Esophagus mucosa (tissue), 1 donor: ENCODE measurements at places on chromosomes 2 and 18. TPM values are rescaled to one million over a fixed set of nuclear protein-coding genes. Genes with fewer than 3 reads are reported as not detected.

DNA sequence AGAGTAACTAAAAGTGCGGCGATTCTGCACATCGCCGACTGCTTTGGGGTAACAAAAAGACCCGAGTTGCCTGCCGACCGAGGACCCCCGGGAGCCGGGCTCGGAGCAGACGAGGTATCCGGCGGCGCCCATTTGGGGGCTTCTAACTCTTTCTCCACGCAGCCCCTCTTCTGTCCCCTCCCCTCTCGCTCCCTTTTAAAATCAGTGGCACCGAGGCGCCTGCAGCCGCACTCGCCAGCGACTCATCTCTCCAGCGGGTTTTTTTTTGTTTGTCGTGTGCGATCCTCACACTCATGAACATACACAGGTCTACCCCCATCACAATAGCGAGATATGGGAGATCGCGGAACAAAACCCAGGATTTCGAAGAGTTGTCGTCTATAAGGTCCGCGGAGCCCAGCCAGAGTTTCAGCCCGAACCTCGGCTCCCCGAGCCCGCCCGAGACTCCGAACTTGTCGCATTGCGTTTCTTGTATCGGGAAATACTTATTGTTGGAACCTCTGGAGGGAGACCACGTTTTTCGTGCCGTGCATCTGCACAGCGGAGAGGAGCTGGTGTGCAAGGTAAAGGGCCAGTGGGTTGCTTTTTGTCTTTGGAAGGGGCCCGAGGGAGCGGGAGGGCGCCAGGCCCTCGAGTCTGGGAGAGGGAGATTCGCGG, 1.4 kb downstream of the TRIB2 start:
- no peak for ATAC-seq

GRCh38 chr18:54805571-54806334, 22.5 kb upstream of the RAB27B start:
- no peak for ATAC-seq

Gene DARS1
- total RNA-seq = 58.3 TPM

Gene METAP1D
- 3.5 TPM for total RNA-seq

- ATAC-seq = no peak
Observed at GRCh38 chr2:204591225-204591624, 46.0 kb downstream of the PARD3B start.

GRCh38 chr18:9321017-9321452, 13.5 kb upstream of the TWSG1 start:
- ATAC-seq = no peak

DNA sequence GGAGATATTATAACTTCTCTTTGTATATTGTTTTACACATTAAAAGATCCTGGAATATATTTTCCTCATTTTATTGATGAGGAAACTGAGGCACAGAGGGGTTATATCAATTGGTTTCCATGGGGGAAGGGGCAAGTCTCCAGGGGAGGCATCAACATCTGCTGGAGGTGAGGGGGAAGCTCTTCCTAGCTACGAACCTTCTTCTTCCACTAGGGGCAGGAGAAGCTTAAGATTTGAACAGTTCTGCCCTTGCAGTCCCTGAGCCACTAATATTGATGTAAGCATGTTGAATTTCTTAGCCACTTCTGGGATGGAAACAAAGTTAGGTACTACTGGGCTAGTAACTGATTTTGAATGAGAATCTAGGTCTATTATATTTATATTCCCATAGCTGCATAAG, 140.1 kb upstream of the AQP4 start:
- no peak for ATAC-seq

Gene CFAP221
- total RNA-seq = not detected

DNA sequence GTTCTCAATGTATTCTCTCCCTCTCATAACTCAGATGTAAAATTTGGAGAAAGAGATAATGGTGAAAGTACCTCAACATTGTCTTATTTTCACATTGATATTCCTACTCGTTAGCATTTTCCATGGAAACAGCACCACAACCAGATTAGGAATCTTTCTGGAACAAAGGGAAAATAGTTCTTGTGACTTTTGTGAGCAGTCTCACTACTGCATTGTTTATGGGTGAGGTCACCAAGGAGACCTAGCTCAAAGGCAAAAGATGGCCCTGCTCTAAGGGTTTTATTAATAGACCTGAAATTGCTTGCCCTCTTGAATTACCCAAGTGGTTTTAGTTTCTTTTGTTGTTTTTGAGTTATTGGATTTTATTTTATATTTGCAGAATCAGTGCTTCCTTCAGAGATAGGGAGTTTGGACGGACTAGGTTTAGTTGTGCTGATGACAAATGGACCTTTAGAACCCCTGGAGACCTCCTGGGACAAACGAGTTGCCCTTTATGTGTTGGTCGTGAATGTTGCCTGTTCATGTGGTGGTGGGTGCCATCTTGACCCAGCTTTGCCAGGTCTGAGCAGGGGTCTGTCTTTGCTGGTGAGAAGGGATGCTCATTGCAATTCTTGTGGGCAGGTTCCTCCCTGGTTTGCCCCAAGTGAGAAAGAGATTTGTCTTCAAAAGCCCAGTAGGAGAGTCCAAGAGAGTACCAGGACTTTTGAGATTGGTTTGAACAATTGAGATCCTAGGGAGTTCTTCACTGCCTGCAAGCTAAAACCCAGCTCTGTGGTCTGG, 58.1 kb downstream of the INPP4A start:
- ATAC-seq = no peak

DNA sequence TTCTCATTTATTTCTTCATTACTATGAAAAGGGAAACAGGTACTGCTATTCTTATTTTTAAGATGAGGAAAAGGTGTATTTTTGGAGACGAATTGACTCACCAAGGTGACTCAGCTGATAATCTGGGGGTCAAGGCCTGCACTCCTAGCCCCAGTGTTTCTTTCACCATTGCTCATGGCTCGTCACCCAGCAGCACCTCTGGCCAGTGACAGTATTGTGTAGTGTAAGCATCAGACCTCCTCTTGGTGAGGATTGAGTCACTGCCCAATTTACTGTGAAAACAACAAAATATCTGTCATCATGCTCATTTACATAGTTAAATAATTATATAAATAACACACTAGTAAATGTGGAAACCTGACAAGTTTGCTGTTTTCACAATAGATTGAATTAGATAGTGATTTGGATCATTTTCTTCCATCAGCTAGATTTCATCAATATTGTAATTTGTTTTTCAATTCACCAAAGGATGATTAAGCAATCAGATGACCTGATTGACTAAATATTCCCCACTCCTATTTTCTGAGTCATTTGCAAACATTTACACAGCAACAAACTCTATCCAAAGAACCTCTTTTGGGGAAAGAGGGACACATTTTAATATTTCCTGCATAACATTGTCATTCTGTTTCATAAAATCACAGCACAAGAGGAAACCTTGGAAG, 492.8 kb upstream of the RAB12 start:
- ATAC-seq = no peak

DNA sequence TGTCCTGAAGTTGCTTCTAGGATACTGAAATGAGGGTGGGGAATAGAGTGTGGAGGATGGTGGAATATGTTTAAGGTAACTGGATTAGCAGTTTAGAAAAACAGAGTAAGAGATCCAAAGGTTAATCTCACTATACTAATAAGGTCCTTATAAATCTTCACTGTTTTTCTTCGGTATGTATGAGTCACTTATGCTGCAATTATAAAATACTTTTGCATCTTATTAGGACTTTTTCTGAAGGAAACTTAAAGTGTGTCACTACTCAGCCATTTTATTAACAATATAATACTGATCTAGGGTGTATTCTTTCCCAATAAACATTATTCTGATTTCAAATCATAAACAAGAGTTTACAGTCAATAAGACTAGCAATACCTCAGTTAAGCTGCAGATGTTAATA, 182.3 kb downstream of the ZNF521 start:
- ATAC-seq = no peak

GRCh38 chr2:226185616-226186211, 613.9 kb downstream of the IRS1 start:
- ATAC-seq = no peak

Gene CD28
- 0.28 TPM for total RNA-seq

DNA sequence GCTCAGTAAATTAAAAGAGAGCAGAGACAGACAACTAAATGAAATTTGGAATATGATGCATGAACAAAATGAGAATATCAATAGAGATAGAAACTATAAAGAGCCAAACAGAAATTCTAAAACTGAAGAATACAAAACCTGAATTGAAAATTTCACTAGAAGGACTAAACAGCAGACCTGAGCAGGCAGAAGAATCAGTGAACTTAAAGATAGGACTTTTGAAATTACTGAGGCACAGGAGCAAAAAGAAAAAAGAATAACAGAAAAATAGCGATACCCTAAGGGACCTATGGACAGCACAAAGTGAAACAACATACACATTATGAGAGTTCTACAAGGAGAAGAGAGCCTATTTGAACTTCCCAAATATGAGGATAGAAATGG, 41.6 kb downstream of the UNC50 start:
- ATAC-seq = no peak

DNA sequence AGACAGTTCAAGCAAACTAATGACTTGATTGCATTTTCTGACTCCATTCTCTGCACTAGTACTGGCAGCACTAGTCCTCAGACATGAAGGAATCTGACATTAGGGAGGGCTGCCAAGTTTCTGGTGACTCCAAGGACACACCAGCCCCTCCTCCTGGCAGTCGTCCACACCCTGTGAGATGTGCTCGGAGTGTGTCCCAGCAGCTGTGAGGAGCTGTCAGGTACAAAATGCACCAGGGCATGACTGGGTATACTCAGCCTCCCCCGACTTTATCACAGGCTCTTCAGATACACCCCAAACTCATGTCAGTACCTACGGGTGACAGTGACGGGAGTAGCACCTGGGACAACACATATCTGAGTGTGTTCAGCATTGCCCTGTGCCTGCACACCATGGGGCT, 43.1 kb downstream of the EDAR start:
- ATAC-seq = peak; percentile 64

GRCh38 chr2:196590286-196590685, 49.2 kb upstream of the CCDC150 start:
- ATAC-seq = no peak

DNA sequence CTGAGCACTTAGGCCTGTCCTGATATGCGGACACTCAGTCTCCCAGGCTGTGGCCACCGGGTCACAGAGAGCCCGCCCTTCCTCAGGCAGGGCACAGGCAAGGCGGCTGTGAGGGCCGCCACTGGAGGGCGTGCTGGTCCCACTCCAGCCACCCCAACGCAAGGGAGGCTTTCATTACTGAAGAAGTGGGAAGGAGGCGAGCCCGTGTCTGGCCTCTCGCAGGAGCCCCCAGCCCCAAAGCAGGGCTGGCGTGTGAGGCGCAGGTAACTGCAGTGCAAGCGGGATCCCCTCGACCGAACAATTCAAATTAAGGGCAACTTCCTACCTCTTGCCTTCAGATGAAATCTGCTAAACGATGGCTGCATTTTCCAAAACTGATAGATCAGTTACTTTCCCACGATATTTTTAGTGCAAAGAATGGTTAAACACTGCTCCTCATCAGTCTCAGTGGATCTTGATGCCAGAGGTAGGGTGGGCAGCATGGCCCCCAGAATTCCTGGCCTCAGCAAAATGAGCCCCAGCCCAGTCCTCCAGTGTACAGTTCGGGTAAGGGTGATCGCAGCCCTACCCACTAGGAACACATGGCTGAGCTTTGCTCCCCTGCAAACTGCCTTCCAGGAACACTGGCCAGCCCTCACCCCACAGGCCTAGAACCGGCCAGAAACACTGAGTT, 97.2 kb downstream of the SEPTIN10 start:
- peak; percentile 65 for ATAC-seq

Gene TAF4B
- total RNA-seq = 3.3 TPM

Gene IL1RN
- 871 TPM for total RNA-seq

DNA sequence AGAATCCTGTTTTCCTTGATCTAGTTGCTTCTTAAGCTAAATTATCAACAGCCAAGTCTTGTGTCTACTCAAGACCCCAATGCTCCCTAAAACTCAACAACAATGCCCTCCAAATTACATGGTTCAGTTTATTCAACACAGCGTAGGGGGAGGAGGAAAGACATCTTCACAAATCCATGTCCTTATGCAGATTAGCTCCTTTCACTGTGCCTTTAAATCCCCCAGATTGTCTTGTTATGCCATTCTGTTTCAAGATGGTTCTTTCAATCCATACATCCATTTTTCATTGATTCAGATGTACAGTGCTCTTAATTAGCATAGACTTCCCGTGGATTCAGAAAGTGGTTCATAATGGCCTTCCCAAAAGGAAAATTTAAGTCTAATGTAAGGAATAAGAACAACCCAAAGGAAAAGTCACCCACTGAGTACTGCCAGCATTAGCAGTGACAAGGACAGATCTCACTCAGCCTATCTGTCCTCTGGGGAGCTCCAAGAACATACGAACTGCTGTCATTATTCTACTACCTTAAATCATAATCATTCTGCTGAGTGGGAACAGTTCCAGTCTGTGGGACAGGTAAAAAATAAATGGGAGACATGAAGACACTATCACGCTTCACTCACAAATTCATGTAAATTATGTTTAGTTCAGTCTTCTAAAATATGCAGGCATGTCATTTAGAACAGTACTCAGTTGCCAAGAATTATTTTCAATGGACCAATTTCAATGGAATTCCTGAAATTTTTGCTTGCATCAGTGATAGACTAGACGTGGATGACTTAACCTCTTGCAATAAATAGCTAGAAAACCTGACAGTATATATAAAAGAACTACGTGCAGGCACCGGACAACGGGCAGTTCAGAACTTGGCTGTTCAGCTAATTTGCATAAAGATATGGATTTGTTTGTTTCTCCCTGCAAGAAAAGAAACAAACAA, 58.9 kb upstream of the RNU4ATAC start:
- ATAC-seq = no peak

Gene CCL20
- total RNA-seq = 2.8 TPM

DNA sequence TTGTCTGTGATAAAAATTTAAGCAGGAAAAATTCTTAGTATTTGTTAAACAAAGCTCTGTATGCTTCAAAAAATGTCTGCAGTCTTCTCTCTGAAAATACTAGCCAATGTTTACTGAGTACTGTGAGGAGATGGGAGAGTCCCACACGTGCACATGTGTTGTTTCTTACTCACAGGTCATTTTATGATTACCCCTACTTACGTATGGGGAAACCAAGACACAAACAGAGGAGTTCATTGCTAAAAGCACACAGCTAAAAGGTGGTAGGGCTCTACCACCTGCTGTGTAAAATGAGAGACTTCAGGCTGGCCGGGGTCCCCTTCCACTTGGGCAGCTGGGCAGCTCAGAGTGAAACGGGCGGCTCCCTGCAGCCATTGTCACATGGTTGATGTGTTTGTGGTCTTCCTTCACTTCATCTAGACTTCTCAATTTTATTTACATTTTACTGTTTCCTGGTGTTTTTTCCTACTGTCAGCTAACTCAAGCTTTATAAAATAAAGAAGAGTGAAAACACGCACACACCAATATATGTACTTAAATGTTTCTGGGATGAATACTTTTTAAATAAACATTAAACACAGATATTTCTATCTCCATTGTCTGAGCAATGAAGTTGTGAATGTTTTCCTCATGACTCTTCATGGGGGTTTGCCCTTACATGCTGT, 71.2 kb downstream of the MBP start:
- no peak for ATAC-seq

- ATAC-seq = no peak
Observed at GRCh38 chr2:34031097-34031496, 432.0 kb upstream of the FAM98A start.

DNA sequence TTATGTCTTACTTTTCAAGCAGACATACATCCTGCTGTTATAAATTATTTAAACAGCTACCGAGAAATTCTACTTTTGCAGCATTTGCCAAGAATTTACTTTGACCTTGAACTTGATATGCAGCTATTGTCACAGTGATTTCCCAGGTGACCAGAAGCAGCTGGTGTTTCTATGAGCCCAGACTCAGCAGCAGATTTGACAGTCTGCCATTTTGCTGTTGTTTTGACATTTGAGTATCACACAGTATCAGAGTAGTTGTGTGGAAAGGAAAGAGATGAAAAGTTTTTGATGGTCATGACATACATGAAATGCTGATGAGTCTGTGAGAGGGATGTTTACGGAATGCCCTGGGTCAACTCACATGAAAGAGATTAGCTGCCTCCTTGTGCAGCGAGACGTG, 6.6 kb upstream of the CCDC195 start:
- no peak for ATAC-seq
